Ovary (tissue), 10 donors: ENCODE measurements at places on chromosomes 1 and 21.
A peak's percentile ranks its signal among the peaks of the same experiment; 100 is the strongest.

GRCh38 chr1:234892642-234893041, 236.0 kb downstream of the TOMM20 start:
- no peaks in the 10 kb centered on the region for H3K4me1 ChIP-seq
- no peak overlapping the region for H3K27ac ChIP-seq
- H3K27me3 ChIP-seq = no peaks in the 10 kb centered on the region
- H3K4me3 ChIP-seq = no peak overlapping the region

GRCh38 chr1:228174482-228175315, 9.1 kb downstream of the IBA57 start:
- no peaks in the 10 kb centered on the region for H3K27me3 ChIP-seq
- H3K4me3 ChIP-seq = no peak overlapping the region
- H3K27ac ChIP-seq = no peak overlapping the region
- no peaks in the 10 kb centered on the region for H3K36me3 ChIP-seq
- no peak for DNase-seq

DNA sequence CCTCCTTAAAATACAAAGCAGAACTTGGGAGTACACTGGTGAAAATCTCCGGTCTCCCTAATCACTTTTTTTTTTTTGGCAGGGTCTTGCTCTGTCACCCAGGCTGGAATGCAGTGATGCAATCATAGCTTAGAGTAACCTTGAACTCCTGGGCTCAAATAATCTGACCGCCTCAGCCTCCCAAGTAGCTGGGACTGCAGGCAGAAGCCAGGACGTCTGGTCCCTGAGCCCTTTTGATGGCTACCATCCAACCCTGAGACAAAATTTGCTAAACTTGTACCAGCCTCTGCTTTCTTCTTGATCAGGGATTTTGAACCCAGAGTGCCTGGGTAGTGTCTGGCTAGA, 4.1 kb downstream of the L1TD1 start:
- H3K36me3 ChIP-seq = no peaks in the 10 kb centered on the region
- H3K27me3 ChIP-seq = no peaks in the 10 kb centered on the region
- H3K27ac ChIP-seq = no peak overlapping the region
- H3K4me1 ChIP-seq = peaks cover 2% of the 10 kb centered on the region
- peak; percentile 21 for DNase-seq
- H3K4me3 ChIP-seq = no peak overlapping the region

GRCh38 chr1:232952514-232953499, 2.4 kb downstream of the NTPCR start:
- H3K36me3 ChIP-seq = no peaks in the 10 kb centered on the region
- no peak for DNase-seq
- H3K4me1 ChIP-seq = peaks cover 3% of the 10 kb centered on the region
- H3K4me3 ChIP-seq = no peak overlapping the region
